T-cell (primary cell): ENCODE measurements at places on chromosomes 7 and 10.

GRCh38 chr10:95464280-95464679, 96.9 kb downstream of the SORBS1 start:
- DNase-seq: no peak

- DNase-seq: no peak
These were observed 1531.1 kb upstream of the LRRTM3 start for GRCh38 chr10:65394502-65395297.

DNA sequence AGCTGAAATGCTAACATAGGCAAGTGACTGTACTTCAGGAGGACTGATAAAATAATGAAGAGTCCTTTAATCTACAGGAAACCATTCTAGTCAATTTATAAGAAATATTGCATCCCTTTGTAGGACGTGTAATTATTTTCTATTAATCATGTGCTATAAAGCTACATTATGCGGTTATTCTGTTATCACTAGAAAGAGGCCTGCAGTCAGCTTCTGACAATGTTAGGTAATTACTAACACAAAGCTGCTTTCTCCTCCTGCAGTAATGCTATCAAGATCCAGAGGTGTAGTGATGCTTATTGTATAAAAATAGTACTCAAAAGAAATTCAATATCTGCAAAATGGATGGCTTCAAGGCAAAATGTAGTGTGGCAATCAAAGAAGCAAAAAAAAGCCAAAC, 191.1 kb downstream of the SKAP2 start:
- DNase-seq: no peak

DNA sequence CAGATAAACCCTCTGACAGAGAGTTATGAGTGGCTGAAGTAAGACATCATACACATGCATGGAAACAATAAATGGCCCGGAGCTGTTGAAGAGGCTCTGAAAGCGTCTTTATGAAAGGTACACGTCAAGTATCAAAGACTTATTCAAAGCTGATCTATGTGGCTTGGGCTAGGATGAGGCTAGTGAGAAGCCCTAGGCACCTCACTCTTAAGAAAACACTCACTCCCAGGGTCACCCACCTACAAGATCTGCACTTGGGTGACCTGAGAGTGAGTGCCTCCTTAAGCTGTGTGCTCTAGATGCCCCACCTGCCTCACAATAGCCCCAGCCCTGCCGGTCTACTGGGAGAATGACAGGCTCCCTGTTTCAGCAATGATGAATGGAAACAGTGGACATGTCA, 1.1 kb upstream of the GIMAP1 start:
- no peak for DNase-seq

GRCh38 chr10:62253704-62254103, 14.9 kb downstream of the RTKN2 start:
- DNase-seq: no peak

GRCh38 chr7:66815951-66816350, 75.4 kb downstream of the RABGEF1 start:
- DNase-seq: no peak

DNA sequence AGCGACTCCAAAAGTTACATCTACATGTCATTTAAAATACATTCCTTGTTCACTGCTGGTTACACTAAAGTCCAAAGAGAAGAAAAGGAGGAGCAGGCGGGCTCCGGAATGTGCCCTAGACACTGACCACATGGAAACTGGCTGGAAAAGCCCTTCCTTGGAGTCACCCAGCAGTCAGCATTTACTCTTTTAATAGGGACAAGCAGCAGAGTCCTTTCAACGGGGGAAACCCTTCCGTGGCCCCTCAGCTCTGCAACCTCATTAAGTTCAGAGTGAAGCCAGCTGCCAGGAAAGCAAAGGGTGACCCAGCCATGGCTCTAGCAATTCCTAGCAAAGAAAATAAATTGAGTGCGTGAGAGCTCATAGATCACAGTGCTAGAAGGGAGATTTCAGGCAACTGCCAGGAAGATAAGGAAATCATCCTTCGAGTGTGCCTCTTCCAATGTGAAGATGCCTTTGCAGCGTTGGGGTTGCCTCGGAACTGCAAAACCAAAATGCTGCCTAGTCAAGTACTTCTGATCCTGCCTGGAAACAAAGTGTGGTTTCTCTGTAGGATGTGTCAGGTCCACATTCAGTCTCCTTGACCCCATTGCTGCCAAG, 101.6 kb downstream of the SORBS1 start:
- no peak for DNase-seq

- no peak for DNase-seq
These were observed 1.2 kb upstream of the HHEX start for GRCh38 chr10:92688573-92688926.

GRCh38 chr7:141362580-141363435, 188.4 kb upstream of the AGK start:
- no peak for DNase-seq

DNA sequence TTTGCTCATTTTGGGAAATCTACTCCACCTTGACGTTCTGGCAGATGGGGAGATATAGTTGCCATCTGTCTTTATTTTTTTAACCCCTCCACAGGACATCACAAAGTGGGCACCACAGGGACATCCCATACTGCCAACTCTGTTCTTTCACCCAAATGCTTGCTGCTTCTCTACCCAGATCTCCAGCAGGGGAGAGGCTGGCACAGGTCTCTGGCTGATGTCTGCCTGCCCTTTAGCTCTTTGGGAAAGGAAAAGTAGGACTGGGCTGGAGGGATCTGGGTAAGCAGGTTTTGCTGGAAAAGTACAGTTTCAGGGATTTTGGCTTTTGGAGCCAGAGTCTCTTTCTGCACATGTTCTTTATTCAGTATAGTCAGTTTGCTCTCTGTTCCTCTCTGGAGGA, 156.7 kb downstream of the ANLN start:
- DNase-seq: no peak
